ENCODE measurements at places on chromosomes 2 and 18.

GRCh38 chr2:162242586-162243280 is 512 bp downstream of the FAP start:
- DNase-seq, result no peak

DNA sequence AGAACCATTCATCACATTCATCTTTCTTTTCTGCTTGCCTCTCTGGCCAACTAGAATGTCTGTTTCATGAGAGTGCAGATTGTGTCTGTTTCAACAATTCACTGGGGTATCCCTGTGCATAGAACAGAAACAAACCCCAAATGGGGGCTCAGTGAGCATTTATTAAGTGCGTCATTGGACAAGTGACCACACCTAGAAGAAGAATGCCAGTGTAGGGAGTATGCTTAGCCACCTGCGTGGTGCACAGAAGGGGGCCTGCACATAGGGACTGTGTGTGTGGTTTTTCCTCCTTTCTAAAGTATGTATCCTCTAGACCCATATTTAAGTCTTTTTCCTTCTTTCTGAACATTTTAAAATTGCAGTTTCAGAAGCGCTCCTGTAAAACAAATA is 255.9 kb downstream of the AGAP1 start:
- no peak for DNase-seq

DNA sequence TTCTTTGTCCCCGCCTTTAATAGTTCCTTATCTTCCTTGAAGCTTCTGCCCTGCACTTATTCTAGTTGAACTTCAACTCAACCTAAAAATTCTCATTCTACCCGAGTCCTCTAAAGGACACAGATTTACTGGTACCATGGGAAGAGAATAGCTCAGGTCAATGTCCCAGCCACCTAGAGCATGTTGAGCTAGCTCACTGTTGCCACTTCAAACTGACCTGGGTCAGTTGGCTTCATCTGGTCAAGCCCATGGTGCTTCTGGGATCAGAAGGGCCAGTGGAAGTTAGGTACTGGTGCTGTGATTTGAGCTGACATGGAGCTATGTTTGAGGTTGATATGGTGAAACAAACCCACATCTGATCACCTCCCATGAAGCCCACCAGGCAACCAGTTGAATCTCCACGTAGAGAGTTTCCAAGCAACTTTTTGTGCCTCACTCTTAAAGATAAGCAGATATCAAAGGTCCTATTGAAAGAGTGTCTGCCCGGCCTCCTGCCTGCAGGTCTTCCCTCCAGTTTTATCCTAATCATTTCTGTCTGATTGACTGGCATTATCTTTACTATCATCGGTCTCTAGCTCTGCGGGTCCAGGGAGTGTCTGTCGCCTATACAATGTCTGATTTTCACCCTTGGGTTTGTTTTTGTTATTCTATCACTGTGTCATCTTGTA is 17.2 kb downstream of the GREB1 start:
- DNase-seq, result no peak

DNA sequence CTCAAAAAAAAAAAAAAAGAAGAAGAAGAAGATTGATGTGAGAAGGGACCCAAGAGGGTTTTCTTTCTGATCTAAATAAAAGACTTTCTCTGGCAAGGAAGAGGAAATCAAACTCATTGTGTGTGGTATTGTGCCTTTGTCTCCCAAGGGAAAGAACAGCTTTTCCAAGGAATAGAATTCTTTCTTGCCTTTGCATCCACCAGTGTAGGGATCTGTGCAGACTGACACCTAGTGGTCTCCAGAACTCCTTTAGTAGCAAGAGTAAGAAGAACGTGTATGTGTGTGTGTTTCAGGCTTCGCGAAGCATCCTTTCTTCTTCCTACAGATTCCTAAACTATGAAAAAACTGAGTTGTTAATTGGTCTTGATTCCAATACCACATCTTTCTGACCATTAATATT is 33.5 kb upstream of the CRIM1 start:
- no peak for DNase-seq

DNA sequence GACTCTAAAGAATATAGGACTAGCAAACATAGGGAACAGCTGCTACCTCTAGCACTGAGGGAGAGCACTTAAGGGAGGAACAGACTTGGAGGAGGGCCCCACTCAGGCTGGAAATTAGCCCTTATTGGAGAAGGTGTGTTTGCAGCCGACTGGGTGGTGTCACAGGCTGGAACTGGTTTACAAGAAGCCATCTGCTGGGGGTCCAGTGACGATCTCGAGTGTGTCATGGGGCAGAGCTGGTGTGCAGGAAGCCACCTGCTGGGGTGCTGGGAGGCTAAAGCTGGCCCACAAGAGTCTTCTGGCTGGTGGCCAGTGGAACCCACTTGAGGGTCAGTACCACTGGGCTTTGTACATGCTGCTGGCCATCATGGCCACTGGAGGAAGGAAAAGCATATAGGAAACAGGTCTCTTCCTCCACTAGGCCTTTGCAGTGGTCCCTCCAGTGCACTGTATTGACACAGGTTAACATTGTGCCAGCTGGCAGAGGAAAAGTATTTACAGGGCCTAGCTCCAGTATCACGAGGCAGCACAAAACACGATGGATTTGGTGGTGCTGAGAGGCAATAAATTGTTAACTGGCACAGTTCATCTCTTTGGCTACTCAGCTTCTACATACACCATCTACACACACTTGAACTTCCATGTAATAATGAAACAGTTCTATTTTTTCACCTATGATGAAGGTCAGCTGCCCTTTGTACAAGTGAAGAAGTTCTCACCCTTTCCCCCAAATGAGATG is 43.6 kb downstream of the MAP3K20 start:
- no peak for DNase-seq

- DNase-seq, result no peak
Measured at GRCh38 chr18:6943143-6943542, 174.5 kb downstream of the LAMA1 start.

DNA sequence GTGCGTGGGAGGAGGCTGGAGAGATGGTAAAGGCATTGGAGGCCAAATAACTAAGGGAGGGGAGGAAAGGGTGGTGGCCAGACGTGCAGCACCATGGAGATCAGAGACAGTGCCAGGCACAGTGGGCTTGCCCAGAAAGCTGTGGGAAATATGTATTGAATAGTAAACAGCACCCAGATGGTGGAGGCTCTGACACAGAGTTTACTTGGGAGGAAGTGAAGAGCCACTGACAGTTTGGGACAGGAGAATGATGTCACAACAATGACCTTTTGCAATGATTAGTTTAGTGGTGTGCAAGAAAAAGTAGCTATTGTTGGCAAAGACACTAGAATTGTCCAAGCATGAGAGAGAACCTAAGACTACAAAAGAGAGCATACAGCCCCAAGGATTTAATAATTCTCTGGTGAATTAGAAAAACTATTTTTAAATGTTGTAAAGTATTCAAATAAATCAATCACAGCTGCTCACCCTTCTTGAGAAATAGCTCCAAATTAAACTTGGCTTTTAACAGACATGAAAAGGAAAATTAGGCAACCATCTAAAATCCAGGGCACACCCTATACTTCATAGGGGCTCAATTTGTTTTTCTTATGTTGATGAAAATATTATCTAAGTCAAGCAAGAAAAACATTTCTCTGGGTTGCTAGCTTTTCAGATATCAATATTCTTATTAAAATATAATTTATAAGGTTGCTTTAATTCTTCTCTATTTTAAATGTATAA is 458.7 kb upstream of the HNRNPA3 start:
- DNase-seq, result no peak

DNA sequence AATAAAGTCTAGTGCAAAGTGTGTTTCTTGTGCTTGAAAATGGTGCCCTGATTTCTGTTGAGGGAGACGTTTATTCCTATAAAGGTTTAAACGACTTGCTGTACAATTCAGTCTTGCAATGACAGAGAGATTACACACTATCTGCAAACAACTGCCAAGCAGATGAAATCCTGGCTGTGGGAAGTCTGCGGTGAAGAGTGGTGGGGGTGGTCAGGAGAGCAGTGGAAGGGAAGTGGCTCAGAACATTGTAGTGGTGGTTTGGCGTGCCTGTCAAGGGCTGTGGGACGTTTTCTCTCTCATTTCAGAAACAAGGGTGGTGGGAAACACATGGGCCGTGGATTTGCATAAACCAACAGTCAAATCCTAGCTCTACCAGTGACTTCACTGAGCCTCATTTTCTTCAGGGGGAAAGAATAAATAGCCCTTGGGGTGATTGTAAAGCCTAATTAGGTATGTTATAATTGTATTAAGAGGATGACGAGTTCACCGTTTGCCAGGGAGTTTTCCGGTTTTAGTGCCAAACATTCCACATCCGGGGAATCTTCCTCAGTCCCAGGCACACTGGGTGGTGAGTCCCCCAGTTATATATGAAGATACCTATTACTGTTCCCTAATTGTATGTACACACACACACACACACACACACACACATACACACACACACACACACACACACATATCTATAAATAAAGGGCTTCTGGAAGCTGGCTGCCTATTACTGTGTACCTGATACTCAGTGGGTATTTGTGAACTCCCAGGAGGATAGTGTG is 115.0 kb downstream of the SPTBN1 start:
- DNase-seq, result peak; percentile 56

GRCh38 chr2:134727385-134727784 is 8.6 kb upstream of the TMEM163 start:
- no peak for DNase-seq

Data from stimulated activated CD8-positive, alpha-beta memory T cell treated with anti-CD3 and anti-CD28 coated beads, Interleukin-7, amount 100 ng/mL, for 48 hours (primary cell).